ENCODE measurements at places on chromosomes 7 and 10.

GRCh38 chr10:77925795-77926565 lies 575 bp downstream of the DLG5 start:
- DNase-seq: no peak

DNA sequence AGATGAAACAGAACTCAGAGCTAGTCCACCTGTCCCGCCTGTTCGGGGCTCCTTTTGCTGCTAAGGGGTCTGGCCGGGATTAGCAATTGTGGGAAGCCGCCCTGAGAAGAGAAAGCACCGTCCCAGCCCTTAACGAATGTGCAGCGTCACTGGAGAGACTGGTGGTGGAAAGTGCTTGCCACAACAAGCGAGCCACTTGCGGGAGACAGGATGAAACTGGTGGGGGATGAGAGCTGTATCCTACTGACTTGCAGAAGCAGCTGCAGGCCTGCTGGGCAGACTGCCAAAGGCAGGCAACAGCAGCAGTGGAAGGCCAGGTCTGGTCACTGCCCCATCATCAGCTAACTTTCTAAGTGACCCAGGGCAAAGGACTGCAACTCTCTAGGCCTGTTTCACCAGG lies 95.4 kb downstream of the FAM53B start:
- DNase-seq: peak; percentile 82

DNA sequence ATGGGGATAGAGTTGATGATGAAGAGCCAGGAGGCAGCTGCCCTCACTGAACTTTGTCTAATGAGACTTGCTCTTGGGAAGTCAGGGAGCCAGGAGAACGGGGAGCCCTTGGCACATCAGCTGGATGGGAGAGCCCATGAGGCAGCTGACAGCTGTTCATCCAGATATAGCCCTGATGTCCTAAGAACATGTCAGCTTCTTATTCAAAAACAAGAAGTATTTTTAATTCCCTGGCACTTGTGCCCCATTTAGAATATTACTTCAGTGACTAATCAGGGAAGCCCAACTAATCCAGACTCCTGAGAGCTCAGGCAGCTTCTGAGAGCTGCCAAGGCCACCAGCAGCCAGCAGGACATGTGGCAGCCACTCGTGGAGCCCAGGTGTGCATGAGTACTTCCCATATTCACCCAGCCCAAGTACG lies 363.4 kb downstream of the GRID1 start:
- no peak for DNase-seq

- DNase-seq: no peak
Measured at GRCh38 chr7:56206420-56206819, 90.2 kb upstream of the NUPR2 start.

DNA sequence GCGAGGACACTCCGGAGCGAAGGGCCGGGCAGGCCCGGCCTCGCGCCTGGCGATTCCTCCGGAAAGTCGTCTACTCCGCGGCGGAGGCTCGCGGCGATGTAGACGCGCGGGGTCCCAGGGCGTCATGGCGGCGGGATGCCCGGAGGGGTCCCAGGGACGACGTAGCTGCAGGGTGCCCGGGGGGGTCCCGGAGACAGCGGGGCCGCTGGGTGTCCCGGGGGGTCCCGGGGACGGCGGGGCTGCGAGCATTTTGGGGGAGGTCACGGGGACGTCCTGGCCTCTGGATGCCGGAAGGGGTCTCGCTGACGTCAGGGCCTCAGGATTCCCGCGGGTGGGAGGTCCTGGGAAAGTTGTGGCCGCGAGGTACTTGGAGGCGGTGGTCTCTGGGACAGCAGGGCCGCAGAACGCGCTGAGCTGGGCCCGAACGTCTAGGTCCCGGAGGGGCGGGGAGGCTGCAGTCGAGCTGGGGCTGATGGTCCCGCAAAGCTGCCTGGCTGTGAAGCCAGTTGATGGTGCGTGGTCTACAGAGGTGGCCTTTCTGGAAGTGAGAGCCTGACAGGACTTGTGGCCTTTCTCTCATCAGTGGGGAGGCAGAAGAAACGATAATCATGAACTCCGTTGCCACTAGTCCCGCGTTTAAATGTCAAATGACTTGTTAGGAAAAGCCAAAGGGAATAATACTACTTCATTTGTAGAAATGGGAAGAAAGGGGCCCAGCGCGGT lies 637 bp downstream of the HSPA14 start:
- DNase-seq: peak; percentile 19

DNA sequence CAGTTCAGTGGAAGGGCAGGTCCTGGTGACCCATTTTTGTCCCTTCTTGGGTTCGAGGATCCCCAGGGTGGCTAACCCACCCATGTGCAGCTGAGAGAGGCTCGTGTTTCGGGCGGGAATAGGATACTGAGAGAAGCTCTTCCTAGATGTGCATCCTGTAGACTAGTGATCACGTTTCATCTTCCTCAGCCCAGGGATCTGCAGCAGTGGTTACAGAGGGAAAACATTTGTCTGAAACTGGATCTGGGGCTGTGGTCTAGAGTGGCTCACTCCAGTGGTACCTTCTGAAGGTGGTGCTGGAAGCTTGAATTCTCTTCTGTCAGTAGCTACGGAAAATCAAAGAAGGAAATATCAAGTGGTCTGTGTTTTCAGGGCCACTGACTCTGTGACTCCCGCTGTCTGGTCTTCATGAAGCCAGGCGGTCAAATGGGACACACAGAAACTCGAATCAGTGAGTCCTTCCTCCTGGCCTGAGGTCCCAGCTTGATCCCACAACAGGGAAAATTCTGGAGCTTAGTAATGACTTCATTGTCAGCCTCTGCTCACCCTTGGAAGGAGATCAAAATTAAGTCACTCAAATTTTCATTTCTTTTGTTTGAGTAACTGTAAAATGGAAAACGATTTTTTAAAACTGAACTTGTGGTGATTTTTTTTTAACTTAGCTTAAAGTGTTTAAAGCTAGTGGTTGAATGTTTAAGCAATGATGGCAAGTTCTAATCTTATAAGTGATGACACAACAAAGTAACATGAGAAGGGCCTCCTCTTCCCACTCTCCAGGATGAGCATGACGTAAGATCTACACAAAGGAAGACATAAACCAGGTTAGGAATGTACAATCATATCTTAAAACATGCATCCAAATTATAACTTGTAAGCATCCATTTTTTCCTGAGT lies 469.3 kb upstream of the KLF6 start:
- DNase-seq: peak; percentile 38

GRCh38 chr10:52994370-52994769 lies 221.8 kb upstream of the MBL2 start:
- DNase-seq: no peak

DNA sequence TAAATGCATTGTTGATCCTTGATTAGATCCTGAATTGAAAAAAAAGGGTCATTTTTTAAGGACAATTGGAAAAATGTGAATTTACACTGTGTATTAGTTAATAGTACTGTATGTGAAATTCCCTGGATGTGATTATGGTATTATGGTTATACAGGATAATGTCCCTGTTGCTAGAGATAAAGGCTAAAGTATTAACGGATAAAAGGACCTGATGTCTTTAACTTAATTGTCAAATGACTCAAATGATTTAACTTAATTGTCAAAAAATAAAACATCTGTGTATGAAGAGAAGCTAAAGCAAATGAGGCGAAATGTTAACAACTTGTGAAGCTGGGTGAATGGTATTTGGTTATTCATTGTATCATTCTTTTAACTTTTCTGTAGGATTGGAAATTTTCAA lies 48.8 kb downstream of the SUFU start:
- DNase-seq: no peak

DNA sequence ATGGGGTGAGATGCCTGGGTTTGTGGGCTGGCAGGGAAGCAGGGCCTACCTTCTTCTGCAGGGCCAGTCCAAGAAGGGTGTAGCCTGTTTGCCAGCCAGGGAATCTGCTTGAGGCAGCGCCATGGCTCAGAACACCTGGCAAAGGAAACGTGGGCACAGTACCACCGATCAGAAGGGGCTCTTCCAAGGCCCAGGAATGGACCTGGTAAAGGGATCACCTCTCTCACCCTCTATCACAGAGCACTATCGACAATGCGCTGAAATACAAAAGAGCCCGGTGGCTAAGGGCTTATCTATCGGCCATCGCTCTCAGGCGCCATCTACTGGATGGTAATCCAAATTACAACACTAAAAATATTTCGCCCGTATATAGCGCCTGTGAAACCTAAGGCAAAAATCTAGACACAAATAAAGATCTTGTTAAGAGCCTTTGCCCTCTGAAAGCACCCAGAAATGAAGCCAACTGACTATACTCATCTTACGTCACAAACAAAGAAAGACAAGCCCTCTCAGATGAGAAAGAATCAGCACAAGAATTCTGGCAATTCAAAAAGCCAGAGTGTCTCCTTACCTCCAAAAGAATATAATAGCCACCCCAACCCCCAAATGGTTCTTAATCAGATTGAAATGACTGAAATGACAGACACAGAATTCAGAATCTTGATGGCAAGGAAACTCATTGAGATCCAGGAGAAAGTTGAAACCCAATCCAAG lies 217.8 kb upstream of the HPS1 start:
- DNase-seq: peak; percentile 33

DNA sequence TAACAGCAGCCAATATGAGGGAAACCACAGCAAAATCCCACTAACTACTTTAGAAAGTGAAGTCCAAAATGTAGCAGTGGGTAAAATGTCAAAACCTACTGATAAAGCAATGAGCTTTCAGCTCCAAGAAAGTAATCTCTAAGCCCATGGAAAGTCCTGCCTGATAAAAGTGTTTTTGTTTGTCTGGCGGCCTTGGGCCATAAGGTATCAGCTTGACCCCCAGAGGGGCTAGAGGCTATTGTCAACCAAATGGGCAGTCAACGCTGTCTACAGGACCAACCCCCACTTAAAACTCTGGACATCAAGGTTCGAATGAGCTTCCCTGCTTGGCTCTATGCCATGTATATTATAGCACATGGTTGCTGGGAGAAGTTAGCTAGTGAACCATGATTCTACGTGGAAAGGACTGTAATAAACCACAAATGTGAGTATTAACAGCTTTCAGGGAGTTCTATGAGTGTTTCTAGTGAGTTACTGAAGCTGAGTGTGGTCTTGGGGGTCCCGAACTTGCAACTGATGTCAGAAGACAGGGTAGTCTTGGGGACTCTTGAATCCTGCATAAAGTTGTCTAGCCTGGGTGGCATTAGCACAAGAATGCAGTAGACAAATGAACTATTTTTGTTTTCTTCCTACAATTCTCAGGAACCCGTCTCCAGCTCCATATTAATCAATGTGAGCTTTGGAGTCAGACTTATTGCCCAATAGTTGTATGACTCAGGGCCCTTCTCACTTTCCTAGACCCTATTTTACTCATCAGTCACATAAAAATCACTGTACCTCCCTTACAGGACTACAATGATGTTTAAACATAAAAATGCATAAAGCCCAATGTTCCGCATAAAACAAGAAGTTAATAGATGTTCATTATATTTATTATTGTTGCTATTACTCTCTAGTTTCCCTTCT lies 164.9 kb downstream of the DGKI start:
- DNase-seq: peak; percentile 81

DNA sequence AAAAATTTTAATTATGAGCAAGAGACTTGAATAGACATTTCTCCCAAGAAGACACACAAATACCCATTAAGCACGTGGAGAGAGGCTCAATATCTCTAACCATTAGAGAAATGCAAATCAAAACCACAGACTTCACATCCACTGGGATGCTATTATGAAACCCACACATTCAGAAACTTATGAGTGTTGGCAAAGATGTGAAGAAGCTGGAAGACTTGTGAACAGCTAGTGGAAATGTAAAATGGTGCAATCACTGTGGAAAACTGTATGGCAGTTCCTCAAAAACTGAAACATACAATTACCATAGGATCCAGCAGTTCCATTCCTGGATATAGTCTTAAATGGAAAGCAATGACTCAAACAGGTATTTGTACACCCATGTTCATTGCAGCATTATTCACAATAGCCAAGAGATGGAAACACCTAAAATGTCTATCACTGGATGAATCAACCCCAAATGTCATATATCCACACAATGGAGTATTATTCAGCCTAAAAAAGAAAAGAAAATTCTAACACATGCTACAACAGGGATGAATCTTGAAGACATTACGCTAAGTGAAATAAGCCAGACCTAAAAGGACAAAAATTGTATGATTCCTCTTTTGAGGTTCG lies 53.5 kb upstream of the FRMD4A start:
- no peak for DNase-seq

DNA sequence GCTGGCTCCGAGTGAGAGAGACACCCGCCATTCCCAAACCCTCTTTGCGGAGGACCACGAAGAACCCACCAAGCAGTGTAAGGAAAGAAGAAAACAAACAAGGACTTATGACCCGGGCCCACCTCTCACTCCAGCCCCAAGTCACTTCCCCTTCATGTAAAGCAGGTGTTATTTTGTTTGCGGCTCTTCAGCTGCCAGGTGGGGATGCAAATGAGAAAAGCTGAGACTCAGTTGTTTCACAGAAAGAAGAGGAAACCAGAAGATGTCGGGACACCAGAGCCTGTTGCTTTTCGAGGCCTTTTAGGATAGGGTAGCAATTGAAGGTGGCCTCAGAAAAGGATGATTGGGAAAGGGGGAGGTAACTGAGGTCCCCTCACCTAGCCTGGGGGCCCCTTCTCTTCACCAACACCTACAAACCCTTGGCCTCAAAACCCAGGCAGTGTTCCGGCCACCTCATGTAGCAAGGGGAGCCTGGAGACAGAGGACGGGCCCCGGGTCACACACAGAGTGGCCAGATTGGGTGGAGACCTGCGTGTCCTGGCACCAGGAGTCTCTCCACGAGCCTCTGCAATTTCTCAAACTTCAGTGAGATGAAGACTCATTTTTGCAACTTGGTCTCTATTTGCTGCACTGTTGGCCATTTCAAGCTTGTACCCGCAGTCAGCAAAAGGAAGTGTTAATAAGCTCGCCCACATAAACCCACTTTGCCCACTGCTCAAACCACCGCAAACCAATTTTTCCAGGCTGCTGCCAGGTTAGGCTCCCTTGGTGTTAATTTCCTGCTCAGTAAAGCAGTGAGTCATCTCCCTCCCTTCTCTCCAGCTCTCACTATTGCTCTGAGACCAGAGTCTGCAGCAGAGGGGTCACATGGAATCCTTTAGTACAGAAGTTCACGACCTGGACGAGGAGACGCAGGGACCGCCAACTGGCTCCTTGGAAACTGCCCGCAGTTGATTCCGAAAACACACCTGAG lies 45.5 kb downstream of the AOC1 start:
- DNase-seq: no peak

DNA sequence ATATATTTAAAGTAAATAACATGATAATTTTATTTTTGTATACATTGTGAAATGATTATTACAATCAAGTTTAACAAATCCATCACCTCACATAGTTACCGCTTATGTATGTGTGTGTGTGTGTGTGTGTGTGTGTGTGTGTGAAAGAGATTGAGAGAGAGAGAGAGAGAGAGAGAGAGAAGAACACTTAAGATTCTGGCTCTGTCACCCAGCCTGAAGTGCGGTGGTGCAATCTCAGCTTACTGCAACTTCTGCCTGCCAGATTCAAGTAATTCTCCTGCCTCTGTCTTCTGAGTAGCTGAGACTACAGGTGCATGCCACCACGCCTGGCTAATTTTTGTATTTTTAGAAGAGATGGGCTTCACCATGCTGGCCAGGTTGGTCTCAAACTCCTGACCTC lies 17.8 kb downstream of the LYZL1 start:
- DNase-seq: no peak
